ENCODE measurements at places on chromosomes 7 and 10.
A peak's percentile ranks its signal among the peaks of the same experiment; 100 is the strongest.

- DNase-seq: no peak
These were observed 85.8 kb downstream of the CYTH3 start for GRCh38 chr7:6186577-6186976.

DNA sequence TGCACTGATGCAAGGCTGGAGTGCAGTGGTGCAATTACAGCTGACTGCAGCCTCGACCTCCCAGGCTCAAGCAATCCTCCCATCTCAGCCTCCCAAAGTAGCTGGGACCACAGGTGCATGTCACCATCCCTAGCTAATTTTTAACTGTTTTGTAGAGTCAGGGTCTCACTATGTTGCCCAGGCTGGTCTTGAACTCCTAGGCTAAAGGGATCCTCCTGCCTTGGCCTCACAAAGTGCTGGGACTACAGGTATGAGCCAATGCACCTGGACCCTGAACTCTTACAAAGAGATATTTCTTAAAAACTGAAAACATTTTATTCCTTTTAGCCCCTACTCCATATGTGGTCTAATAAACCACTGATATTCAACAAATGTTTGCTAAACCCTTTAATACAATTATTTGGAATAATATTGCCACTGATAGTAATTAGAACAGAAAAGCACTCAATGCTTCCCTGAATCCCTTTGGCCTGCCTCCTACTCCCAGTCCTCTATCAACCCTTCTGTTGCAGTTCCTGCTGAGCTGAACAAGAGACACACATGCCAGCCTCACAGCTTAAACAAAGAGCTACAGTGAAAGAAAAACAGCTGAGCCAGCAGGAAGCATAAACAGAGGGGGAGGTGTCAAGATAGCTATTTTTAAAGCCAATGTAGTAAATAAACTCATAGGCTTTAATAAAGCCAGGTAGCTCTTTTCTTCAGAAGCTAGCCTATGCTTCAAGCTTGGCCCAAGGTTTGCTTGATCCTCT, 7.0 kb upstream of the GNAI1 start:
- DNase-seq: no peak

DNA sequence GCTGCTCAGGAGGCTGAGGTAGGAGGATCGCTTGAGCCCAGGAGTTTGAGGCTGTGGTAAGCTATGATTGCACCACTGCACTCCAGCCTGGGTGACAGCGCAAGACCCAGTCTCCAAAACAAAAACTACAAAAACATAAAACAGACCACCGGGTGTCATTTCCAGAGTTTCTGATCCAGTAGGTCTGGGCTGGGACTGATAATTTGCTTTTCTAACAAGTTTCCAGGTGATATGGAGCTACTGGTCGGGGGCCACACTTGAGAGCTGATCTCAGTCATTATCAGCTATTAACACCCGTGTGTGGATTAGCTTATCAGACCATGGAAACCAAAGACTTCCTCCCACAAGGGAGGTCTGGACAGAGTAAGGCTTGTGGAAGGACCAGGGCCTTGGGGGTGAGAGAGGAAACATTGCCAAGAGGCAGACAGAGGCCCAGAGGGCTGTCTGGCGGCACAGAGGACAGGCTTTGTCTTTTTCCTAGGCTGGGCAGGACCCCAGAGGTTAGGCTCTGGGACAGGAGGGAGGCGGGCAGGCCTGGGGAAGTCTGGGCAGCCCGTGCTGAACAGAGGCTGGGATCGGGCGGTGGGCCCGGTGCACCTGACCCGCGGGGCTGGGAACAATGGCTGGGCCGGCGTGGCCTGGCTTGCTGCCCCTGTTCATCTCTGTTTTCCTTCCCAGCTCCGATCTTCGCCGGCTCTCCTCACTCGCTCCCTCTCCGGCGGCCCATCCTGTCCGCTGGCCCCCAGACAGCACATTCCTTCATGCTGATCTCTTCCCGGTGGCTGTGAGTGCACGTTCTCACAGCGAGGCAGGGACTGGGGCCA, 25.2 kb downstream of the TMEM270 start:
- DNase-seq: no peak

DNA sequence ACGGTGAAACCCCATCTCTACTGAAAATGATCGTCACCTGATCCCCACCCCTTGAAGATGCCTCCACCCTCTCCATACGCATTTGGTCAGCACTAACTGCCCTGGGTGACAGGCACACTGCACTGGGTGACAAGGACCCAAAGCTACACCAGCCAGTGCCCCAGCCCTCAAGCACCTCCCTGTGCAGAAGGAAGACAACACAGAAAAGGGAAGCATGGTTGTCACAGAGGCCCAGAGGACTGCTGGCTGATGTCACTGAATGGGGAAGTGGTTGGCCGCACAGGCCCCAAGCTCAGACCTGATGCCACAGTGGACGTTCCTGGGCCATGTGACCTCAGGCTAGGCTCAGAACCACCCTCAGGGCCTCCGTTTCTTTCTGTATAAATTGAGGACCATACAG, 4.2 kb upstream of the PILRA start:
- no peak for DNase-seq

- DNase-seq: no peak
These were observed at the start of gene FGF8 for GRCh38 chr10:101775273-101776160. TSS of gene FGF8 (minus strand) at chr10:101776114. CDS start at chr10:101775900, 214 bp downstream.

GRCh38 chr7:21076054-21076453, 289.4 kb upstream of the SP8 start:
- peak; percentile 30 for DNase-seq

DNA sequence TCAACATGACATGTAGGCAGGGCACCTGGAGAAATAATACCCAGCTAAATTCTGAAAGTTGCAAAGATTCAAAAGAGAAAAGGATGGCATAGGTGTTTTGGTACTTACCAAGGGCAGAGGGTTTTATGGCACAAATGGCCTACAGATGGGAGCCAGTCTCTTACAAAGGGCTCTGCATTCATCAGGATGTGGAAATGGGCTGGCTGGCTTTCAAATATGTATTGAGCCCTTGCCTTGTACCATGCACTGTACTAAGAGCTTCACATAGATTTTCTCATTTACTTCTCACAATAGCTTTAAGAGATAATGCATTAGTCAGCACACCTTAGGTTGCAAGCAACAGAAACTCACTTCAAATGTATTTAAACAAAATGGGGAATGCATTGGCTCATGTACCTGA, 327.1 kb downstream of the BICC1 start:
- no peak for DNase-seq

Data from right renal pelvis (tissue), 4 donors.